SIG-M5 (cell line): ENCODE measurements at places on chromosomes 11 and 22.

DNA sequence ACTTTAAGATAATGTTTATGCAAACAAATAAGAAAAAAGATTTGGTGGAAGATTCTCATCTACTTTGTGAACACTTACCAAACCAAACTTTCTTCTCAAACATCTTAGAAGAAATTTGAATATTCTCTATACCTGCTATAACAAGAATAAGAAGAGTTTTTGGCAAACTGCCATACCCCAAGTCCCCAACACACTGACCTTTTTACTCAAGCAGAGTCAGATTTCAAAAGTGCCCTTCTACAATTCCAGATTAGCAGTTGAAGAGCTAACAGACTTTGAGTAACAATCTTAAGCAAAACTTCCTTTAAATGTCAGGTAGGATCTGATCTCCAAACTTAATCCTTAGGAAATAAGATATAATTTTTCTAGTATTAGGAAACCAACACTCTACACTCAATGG, 33.9 kb downstream of the TSG101 start:
- no peak for DNase-seq

DNA sequence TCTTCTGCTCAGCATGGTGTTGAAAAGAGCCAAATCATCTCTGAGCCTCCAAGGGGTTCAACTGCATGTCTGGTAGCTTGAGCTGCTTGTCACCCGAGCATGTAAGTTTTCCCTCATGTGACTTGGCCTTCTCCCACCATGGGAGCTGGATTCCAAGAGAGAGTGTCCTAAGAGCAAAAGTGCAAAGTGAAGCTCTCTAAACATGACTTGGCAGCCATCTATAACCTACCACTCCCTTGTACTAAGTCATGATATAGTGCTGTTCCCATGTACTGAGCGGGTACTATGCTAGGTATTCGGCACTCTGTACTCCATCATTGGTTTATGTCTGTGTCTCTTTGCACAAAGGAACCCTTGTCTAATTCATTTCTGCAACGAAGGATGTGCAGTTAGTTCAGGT, 19.1 kb downstream of the SEZ6L start:
- no peak for DNase-seq

DNA sequence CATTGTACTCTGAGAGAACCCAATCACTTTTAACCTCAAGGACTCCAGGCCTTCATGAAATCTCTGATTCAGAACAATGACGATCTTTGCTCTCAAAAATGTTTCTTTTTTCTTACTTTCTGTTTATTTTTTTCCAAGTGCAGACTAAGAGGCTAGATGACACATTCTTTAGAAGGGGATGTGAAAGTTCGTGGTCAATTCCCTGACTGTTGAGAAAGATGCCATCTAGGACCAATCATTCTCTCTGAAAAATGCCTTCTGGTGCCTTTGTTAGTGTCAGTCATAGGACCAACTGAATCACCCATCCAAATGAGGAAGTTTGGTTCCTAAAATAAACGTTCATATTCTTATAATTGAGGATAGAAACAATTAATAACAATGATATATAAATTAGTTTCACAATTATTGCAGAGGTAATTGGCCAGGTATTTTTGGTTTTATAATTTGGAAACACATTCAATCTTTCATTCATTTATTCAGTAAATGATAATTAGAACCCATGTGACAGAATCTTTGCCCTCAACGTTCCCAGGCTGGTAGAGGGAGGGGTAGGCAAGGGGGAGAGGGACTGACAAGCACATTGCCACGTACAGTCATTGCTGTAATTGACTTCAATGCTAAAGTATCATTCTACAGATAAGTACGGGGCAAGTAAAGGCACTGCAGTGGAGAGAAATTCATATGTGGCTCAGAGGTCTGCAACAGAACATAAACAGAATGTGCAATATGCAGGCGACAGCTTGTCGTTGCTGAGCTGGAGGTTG, 333.4 kb upstream of the MPPED2 start:
- DNase-seq: peak; percentile 53

- DNase-seq: no peak
Measured at GRCh38 chr11:123219066-123219690, 24.1 kb upstream of the CLMP start.
